ENCODE measurements at places on chromosomes 3 and 15.

GRCh38 chr3:184003187-184003967 lies 14.3 kb downstream of the ABCC5 start:
- H3K4me3 ChIP-seq: no peak overlapping the region
- H3K27ac ChIP-seq: peak overlapping the region; percentile 79
- no peak for DNase-seq

DNA sequence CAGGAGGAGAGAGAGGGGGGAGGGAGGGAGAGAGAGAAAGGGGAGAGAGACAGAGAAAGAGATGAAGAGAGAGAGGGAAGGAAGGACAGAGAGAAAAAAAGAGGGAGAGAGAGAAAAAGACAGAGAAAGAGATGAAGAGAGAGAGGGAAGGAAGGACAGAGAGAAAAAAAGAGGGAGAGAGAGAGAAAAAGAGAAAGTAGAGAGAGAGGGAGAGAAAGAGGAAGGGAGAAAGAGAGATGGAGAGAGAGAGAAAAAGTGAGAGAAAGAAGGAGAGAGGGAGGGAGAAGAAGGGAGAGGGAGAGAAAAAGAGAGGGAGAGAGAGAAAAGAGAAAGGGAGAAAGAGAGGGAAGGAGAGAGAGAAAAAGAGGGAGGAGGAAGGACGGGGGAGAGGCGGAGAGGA lies 204.2 kb downstream of the SV2B start:
- H3K4me3 ChIP-seq: no peak overlapping the region
- no peak for DNase-seq
- H3K36me3 ChIP-seq: no peaks in the 10 kb centered on the region
- H3K27me3 ChIP-seq: peaks cover 4% of the 10 kb centered on the region
- H3K27ac ChIP-seq: no peak overlapping the region

DNA sequence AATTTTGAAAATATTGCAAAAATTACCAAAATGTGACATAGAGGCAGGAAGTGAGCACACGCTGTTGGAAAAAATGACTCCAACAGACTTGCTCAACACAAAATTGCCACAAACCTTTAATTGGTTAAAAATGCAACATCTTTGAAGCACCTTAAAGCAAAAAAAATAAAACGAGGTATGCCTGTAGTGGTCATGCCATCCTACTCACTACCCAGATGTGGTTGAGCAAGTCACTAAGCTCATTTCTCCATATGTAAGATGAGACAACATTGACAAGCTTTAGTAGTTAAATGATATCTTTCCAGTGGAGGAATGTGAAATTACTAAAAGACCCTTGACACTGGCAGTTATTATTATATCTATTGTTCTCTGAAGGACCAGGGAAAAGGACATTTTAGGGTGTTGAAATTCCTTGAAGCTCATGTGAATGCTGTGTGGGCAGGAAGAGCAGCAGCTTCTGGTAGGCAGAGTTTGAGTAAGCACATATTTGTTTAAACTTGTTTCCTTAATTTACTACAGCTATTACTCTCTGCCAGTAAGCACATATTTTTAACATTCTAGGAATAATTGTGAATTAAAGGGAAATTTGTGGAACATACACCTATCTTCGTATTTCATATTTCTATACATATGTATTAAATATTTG lies 131.6 kb upstream of the P2RY1 start:
- H3K36me3 ChIP-seq: no peaks in the 10 kb centered on the region
- H3K4me1 ChIP-seq: no peaks in the 10 kb centered on the region
- no peak for DNase-seq
- H3K27ac ChIP-seq: no peak overlapping the region

- H3K4me1 ChIP-seq: no peaks in the 10 kb centered on the region
- no peaks in the 10 kb centered on the region for H3K36me3 ChIP-seq
- no peak for DNase-seq
Measured at GRCh38 chr3:115469649-115470048, 153.7 kb upstream of the GAP43 start.

GRCh38 chr3:191424881-191425280 lies 36.1 kb upstream of the PYDC2 start:
- no peak overlapping the region for H3K27ac ChIP-seq
- no peaks in the 10 kb centered on the region for H3K4me1 ChIP-seq
- H3K27me3 ChIP-seq: no peaks in the 10 kb centered on the region
- DNase-seq: no peak

DNA sequence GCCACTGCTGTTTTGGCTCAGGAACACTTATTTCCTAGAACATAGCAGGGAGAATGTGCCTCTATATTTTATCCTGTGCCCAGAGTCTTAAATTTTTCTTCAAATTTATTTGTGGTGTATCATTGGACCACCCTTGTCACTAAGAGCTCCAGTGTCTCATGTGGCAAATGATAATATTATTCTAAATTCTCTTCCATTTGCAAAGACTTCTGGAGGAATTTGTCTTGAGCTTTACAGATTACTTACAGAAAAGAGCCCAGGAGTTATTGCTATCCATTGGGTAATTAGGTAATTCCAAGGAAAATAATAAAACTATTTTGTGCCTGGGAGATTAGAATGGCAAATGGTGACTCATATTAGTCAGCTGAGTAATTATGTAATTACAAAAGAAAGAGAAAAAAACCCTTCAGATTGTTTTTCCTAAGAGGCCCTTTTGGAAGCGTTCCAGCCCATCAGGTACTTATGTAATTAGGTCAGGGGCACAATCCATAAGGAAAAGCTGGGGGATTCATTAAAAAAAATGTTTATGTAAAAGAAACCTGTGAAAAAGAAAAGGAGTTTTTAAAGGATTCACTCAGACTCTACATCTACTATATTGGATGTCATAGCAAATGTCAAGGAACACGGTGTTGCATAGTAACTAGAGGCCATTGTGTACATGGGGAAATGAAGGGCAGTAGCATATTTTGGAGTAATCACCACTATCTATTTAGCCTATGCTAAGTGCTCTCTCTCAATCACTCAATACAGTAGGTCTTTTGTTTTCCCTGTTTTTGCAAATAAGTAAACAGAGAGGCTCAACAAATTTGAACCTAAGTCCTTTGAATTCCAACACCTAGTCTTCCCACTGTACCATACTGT lies 380.9 kb upstream of the RARB start:
- no peak for DNase-seq
- no peak overlapping the region for H3K27ac ChIP-seq
- no peaks in the 10 kb centered on the region for H3K36me3 ChIP-seq
- H3K4me3 ChIP-seq: no peak overlapping the region

GRCh38 chr15:92896561-92896960 lies 3.6 kb upstream of the CHD2 start:
- peaks cover 91% of the 10 kb centered on the region for H3K36me3 ChIP-seq
- peaks cover 19% of the 10 kb centered on the region for H3K4me1 ChIP-seq
- H3K27me3 ChIP-seq: no peaks in the 10 kb centered on the region
- no peak for DNase-seq
- no peak overlapping the region for H3K4me3 ChIP-seq

- no peak overlapping the region for H3K27ac ChIP-seq
- DNase-seq: no peak
- no peak overlapping the region for H3K4me3 ChIP-seq
- no peaks in the 10 kb centered on the region for H3K36me3 ChIP-seq
- no peaks in the 10 kb centered on the region for H3K27me3 ChIP-seq
- no peaks in the 10 kb centered on the region for H3K4me1 ChIP-seq
Measured at GRCh38 chr15:90327311-90327710, 24.8 kb upstream of the ZNF774 start.

DNA sequence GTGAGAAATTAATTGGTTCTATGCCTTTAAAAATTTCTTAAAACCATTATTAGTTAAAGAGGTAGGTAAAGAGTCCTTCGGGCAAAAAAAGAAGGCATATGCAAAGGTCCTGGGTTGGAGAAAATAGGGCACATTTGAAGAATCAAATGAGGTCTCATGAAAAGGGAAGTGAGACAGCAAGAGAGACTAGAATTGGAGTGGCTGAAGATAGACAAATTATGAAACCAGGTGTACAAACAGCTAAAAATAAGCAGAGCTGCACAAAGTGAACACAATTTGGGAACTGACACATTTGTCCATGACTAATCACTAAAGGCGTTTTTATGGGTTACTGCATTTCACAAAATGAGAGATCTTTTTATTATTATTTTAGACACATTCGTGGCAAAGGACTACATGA lies 581.2 kb downstream of the PYDC2 start:
- no peak overlapping the region for H3K27ac ChIP-seq
- no peaks in the 10 kb centered on the region for H3K27me3 ChIP-seq
- no peak overlapping the region for H3K4me3 ChIP-seq
- no peak for DNase-seq
- H3K36me3 ChIP-seq: no peaks in the 10 kb centered on the region

DNA sequence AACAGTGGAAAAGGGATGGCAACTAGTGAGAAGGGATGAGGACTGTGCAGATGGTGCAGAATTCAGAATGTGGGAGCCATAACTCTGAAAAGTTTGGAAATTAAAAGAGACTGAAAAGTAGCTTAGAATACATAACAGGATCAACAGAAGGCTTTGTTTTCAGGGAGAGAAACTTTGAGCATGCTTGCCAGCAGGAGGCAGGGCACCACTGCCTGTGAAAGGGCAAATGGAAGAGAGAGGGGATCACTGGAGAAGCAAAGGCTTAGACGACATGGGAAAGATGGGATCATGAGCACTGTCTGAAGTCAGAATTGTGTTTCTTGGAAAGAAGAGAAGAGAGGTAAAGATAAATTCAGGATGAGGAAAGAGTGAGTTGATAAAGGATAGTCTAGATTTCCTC lies 99.6 kb downstream of the ABI3BP start:
- H3K27ac ChIP-seq: no peak overlapping the region
- no peak for DNase-seq

- no peaks in the 10 kb centered on the region for H3K36me3 ChIP-seq
- H3K4me1 ChIP-seq: no peaks in the 10 kb centered on the region
- no peak overlapping the region for H3K4me3 ChIP-seq
Measured at GRCh38 chr3:160935413-160936095, 169.6 kb downstream of the B3GALNT1 start.

- DNase-seq: peak; percentile 92
- no peaks in the 10 kb centered on the region for H3K27me3 ChIP-seq
- peak within 1 kb of the TSS; percentile 47 for H3K4me3 ChIP-seq
- H3K36me3 ChIP-seq: peaks cover 44% of the 10 kb centered on the region
- H3K4me1 ChIP-seq: peaks cover 3% of the 10 kb centered on the region
Measured at GRCh38 chr15:72197460-72198355, at the start of gene GRAMD2A. Gene GRAMD2A, minus strand, starts transcription at chr15:72197787.

DNA sequence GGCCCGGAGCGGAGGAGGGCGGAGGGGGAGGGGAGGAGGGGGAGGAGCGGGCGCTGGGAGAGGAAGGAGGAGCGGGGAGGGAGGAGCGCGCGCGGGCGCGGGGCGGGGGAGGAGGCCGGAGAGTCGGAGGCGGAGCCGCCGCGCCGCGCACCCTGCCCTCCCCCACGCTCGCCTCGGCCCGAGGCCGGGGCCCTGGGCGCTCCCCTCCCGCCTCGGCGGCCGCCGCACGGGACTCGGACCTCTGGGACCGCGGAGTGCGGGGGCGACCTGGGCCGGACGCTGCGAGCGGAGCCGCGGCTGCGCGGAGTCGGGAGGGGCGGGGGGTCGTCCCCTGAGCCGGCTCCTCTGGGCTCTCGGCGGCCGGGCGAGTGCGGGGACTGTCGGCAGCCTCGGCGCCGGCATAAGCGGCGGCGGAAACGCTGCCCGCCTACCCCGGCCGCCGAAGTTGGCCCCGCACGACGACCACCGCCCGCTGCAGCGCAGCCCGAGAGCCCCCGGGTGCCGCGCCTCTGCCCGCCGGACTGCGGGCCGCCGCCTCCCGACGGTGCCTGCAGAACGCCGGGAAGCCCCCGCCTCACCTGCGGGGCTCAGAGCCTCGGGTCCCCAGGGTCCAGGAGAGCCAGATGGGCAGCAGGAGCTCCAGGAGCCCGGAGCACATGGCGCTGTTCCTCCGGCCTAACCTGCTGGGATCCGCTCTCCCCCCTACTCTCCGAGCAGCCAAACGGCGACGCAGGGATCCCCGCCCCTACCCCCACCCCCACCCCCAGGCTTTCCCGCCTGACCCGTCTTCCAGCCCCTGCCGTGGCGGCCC lies 406 bp upstream of the GABRB3 start:
- no peaks in the 10 kb centered on the region for H3K4me1 ChIP-seq
- no peaks in the 10 kb centered on the region for H3K36me3 ChIP-seq
- peak overlapping the region; percentile 28 for H3K4me3 ChIP-seq
- no peak for DNase-seq
- peaks cover 64% of the 10 kb centered on the region for H3K27me3 ChIP-seq
- H3K27ac ChIP-seq: no peak overlapping the region

GRCh38 chr15:32659340-32660155 lies 18.0 kb downstream of the SCG5 start:
- peaks cover 27% of the 10 kb centered on the region for H3K4me1 ChIP-seq
- H3K27ac ChIP-seq: peak overlapping the region; percentile 38
- no peaks in the 10 kb centered on the region for H3K36me3 ChIP-seq
- H3K27me3 ChIP-seq: no peaks in the 10 kb centered on the region

GRCh38 chr15:57152666-57153539 lies 223.4 kb upstream of the CGNL1 start:
- no peak overlapping the region for H3K4me3 ChIP-seq
- H3K27ac ChIP-seq: no peak overlapping the region
- H3K4me1 ChIP-seq: peaks cover 24% of the 10 kb centered on the region
- 0 out of 2 replicates have a peak, but pooled peaks cover 9% of the 10 kb centered on the region for H3K36me3 ChIP-seq
- DNase-seq: no peak

DNA sequence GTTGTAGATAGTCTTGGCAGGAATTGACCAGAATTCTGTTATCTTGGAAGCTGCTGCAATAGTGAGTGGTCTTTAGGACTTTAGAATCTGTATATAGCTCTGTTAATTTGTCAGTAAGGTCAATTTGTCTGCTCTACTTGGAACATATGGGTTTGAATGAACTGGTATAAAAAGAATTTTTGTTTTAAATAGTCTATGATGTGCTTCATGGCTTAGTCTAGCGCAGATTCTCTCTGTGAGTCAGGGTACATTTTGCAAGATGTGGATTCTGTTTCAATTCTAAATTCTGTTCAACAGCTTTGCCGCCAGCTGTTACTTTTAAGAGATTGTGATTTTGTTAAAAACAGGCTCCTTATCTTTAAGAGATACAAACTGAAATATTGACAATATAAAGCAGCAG lies 135.9 kb upstream of the AGBL1 start:
- DNase-seq: no peak
- H3K4me1 ChIP-seq: peaks cover 2% of the 10 kb centered on the region
- no peak overlapping the region for H3K27ac ChIP-seq
- no peak overlapping the region for H3K4me3 ChIP-seq

GRCh38 chr3:157581371-157581770 lies 78.2 kb upstream of the VEPH1 start:
- no peak overlapping the region for H3K27ac ChIP-seq
- no peak overlapping the region for H3K4me3 ChIP-seq
- no peaks in the 10 kb centered on the region for H3K36me3 ChIP-seq
- no peaks in the 10 kb centered on the region for H3K4me1 ChIP-seq
- H3K27me3 ChIP-seq: no peaks in the 10 kb centered on the region
- no peak for DNase-seq

GRCh38 chr3:8298021-8298954 lies 203.3 kb upstream of the LMCD1 start:
- no peak overlapping the region for H3K4me3 ChIP-seq
- H3K4me1 ChIP-seq: no peaks in the 10 kb centered on the region
- no peaks in the 10 kb centered on the region for H3K36me3 ChIP-seq
- H3K27me3 ChIP-seq: no peaks in the 10 kb centered on the region
- DNase-seq: no peak
- H3K27ac ChIP-seq: no peak overlapping the region

- H3K36me3 ChIP-seq: no peaks in the 10 kb centered on the region
- no peaks in the 10 kb centered on the region for H3K4me1 ChIP-seq
- DNase-seq: no peak
- no peaks in the 10 kb centered on the region for H3K27me3 ChIP-seq
Measured at GRCh38 chr3:155112661-155113389, 32.7 kb downstream of the MME start.

- H3K27ac ChIP-seq: no peak overlapping the region
- H3K27me3 ChIP-seq: no peaks in the 10 kb centered on the region
- H3K4me1 ChIP-seq: no peaks in the 10 kb centered on the region
- DNase-seq: no peak
- no peak overlapping the region for H3K4me3 ChIP-seq
Measured at GRCh38 chr15:60237446-60237845, 160.3 kb downstream of the ANXA2 start.

Data from RWPE2 (cell line).